PC-9 (cell line): ENCODE measurements at places on chromosomes 5 and 9.

GRCh38 chr9:86356871-86357866 lies 3.0 kb upstream of the TUT7 start:
- DNase-seq = no peak

- peak; percentile 52 for DNase-seq
These were observed 32.5 kb downstream of the ANXA1 start for GRCh38 chr9:73183917-73184861.

- DNase-seq = no peak
These were observed 527 bp upstream of the SREK1 start for GRCh38 chr5:66143473-66144073.

- peak; percentile 60 for DNase-seq
These were observed 660 bp downstream of the SCAMP1 start for GRCh38 chr5:78360924-78361630.

DNA sequence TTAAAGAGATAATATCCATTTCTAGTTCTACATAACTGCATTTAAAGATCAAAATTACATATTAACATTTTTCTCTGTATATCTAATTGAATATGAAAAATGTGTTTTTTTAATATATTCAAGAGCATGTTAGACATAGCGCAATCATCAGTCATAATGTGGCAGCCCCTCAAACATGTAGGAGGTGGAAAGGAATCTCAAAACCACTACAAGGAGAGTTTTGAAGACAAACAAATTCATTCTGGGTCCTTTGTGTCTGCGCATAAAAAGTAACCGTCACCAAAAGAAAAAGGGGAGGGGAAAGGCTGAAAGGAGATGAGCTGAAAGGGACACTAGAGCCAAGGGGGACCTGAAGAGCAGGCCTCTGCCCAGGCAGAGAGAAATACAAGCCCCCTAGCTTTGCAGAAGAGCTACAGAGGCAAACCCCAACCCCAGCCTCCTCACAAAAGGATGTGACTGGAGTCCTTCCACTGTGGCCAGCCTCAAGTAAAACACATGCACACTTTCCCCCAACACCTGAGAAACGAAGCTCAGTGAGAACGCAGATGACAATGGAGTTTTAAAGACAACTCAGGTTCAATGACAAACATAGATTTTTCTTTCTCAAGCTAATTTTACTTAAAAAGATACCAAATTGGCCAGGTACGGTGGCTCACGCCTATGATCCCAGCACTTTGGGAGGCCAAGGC lies 62.0 kb downstream of the MAPKAP1 start:
- no peak for DNase-seq

DNA sequence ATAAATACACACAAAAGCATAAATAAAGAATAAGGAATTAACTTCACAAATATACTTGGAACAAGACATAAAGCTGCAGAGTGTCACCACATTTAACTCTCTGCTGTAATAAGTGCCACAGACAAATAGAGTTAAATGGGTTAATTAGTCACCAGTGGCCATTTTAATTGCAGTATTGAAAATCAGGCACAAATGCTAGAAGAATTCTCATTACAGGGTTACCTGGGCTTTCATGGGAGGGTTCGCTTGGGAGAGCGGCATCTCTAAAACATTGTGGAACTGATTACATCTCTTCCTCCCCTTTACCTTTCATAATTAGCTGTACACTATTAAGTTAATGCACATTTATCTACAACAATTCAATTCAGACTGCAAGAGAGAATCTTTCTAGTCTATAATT lies 505.3 kb upstream of the DAP start:
- DNase-seq = no peak

DNA sequence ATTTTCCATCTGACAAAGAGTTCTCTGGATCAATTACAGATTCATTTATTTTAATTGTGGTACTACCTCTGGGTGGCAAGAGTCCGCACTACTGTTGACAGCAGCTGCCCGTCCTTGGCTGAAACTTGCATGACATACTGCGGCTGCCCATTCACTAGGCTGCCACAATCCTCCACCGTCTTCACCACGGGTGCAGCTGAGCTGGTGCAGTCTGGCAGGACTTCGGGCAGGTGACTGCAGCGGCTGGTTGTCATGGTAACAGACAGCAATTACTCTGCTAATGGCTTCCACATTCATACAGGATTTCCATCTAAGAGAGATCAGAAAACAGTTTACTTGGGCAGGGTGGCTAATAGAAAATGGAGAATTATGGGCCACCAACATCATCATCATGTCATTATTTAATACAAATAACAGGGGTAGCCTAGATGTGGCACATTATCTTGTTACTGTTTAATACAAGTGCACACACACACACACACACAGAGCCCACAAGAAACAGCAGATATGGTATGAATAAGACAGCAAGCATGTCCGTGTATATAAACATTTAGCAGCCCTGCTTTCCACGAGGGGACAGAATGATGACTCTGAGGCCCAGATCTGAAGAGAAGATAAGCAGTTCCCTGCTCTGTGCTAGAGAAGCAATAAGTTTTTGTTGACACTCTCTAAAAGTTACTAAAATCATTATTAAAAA lies 112.3 kb downstream of the MARCHF3 start:
- no peak for DNase-seq

DNA sequence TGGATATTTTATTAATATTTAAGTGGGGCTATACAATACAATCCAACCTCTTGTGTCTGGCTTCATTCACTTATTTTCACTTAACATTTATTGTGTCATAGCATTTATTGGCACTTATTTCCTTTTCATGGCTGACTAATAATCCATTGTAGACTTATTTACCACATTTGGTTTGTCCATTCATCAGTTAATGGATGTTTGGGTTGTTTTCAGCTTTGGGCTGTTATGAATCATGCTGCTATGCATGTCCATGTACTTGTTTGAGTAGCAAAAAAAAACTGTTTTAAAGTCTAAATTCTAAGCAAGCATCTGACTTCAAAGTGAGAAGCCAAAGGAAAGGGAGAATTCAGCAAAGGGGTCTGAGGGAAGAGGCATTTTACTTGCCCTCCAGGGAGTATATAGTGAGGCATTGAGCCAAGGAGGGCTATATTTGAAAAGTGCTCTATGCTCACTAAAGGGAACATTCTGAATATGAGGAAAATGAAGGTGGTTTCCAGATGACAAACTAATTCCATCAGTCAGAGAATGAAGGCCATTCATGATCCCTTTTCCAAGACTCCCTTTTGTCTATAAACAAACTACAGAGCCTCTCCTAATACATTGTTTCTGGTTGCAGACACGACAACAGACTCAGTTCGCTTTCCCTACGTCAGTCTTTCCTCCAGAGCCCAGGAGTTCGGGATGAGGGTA lies 532.8 kb upstream of the KLF4 start:
- no peak for DNase-seq

DNA sequence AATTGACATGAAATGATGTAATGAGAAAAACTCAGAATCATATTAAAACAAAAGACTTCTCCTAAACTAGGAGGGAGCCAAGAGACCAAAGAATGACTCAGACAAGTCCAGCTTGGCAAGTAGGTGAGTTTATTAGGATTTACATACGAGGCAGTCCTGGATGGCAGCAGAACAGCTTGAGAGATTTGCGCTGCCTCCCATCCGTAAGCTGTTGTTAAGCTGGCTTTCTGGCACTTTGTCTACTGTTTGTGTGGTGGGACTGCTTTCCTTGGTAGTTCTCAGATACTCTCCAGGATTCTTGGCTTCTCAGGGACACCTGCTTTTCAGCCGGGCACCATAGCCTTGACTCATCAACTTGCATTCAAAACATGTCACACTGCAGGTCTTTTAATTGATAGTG lies 57.6 kb downstream of the COX7C start:
- DNase-seq = no peak

- DNase-seq = no peak
These were observed 678.5 kb upstream of the NUDT12 start for GRCh38 chr5:104241046-104241445.

- DNase-seq = no peak
These were observed 11.1 kb downstream of the STRBP start for GRCh38 chr9:123257276-123257675.

DNA sequence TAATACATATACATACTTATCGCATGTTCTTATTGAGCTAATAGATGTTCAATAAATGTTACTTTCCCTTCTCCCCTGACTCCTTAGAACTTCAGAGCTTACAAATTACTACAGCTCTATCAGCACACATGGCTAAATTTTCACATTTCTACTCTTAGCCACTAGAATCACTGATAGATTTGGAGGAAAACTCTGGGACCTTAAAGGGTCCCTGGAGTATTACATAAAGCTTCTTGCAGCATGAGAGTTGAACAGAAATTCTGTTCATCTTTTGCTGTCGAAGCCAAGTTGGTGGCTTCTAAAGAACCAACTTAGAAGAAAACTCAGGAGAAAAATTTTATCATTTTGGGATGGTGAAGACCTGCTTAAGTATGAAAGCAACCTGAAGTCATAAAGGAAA lies 15.5 kb downstream of the B4GALT1 start:
- no peak for DNase-seq

- no peak for DNase-seq
These were observed 706.7 kb upstream of the PTPRD start for GRCh38 chr9:11319538-11319937.

DNA sequence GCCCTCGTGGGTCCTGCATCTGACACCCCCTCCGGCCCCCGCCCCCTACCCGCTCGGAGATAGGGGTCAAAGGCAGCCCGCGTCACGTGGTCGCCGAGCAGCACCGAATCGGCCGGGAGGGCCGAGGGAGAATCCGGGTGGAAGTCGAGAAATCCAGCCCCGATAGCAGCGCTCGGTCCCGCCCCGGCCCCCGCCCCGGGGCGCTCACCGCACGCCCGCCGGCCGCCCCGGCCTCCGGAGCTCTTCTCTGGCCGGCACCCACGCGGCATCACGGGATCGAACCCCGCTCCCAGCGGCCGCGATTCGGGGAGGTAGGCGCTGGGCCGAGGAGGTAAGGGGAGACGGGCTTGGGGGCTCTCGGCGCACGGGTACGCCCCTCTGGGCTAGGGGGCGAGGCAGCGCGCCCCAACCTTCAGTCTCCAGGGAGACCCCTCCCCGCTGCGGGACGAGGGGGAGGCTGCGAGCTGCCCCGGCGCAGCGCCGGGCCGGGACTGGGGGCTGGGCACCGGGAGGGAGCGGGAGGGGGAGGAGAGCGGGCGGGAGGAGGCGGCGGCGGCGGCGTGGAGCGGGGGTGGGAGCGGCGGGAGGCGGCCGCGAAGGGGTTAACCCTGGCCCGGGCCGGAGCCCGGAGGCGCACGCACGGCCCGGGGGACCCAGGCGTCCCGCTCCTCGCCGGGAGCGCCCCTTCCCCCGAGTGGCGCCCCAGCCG lies 22.1 kb upstream of the NDST1 start:
- DNase-seq = no peak

DNA sequence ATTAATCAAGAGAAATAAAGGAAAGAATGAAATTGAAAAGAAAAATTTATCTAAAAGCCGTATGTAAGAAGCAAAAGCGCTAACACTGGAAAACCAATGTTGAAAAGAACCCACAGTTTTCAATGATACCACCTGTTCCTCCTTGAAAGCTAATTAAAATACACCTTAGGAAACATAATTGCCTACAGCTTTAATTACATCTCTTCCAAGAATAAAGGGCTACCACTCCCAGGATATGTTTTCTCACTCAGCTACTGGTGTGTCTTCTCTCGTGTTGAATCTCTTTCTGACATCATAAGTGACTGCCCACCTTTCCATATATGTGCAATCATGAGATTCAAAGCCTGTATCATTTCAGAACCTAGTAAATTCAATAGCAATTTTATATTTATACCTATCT lies 880.6 kb upstream of the DMAC1 start:
- DNase-seq = no peak

DNA sequence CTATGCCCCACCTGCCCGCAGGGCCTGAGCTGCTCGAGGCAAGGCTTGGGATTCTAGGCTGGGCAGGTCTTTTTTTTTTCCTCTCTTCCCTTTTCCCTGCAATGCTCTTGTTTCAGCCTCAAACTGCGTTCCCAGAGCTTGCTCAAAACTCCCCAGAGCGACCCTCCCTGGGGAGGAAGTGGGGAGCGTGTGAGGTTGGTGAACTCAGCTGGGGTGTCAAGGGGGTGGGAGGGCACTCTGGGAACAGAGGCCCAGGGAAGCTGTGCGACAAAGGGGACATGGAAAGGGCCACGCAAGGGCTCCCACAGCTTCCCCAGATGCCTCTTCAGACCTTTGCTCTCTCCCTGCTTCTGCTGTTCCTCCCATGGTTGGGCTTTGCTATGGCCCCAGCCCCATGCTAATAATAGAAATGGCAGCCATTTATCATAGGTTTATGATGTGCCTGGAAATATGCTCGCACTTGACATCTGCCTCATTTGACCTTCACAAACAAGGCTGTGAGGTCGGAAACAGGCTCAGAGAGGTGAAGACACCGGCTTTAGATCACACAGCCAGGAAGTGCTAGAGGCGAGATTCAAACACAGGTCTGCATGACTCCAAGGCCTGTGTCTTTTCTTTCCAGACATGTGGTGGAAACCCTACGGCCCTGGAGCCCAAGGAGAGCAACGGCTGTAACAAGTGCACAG lies 40.9 kb upstream of the IL17B start:
- DNase-seq = no peak

- DNase-seq = no peak
These were observed 18.8 kb downstream of the GLE1 start for GRCh38 chr9:128523199-128523925.

- DNase-seq = no peak
These were observed 215.6 kb downstream of the ROR2 start for GRCh38 chr9:91734371-91734981.

DNA sequence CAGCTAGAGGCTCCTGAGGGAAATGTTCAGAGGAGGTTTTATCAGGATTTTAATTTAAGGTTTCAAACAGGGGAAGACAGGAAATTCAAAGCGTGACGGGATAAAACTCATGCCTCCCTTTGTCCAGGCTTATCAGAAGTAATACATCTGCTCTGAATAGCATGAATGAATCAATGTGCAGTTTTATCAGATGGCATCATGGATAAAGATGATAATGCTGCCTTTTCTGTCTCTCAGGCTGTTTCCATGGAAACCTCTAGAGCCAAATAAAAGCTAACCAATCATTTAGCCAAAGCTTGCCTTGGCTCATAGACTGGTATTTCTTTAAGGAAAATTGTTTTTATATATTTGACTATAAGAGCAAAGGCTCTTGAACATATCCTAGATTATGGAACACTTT lies 16.4 kb downstream of the MFAP3 start:
- DNase-seq = no peak

- no peak for DNase-seq
These were observed 133.3 kb upstream of the TLX3 start for GRCh38 chr5:171175746-171176145.

GRCh38 chr9:136245219-136246150 lies at the start of gene QSOX2:
QSOX2 (minus strand) TSS chr9:136245812; CDS start chr9:136245803, 9 bp downstream.
- DNase-seq = no peak

DNA sequence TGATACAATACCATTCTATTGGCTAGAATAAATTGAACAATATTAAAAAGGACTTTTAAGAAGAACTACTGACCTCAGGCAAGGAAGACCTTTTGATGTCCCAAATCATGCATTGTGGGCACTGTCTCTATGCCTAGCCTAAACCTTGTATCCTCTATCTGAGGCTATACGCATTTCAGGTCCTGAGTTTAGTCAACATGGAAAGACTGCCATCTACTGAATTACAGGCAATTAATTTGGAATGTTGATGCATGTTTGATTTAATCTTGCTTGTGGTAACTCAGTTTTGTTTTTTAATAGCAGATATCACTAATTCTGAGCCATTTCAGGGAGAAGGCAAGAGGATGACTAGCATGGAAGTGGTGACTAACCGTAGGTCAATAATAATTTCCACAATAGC lies 585.3 kb upstream of the CCNG1 start:
- DNase-seq = no peak
